ENCODE measurements at places on chromosomes 7 and 10.

DNA sequence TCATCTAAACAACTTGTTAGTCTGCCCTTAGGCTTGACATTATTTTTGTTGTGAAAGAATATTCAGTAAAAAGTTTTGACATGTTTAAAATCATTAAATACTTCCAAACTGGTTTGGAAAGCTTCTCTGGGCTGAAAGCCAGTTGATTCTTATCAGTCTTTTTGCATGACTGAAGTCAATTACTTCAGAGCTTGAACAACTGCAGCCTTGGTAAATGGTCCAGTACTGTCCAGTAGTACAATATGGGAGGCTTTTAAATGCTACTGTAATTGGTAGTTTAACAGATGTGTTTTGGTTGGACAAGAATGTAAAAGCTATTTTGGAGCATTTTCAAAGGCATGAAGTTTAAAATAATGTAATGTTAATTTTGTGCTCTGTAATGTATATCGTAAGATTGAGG lies 103.4 kb downstream of the SDK1 start:
- no peak for DNase-seq

GRCh38 chr7:134935701-134936100 lies 50.6 kb upstream of the AGBL3 start:
- DNase-seq, result no peak

DNA sequence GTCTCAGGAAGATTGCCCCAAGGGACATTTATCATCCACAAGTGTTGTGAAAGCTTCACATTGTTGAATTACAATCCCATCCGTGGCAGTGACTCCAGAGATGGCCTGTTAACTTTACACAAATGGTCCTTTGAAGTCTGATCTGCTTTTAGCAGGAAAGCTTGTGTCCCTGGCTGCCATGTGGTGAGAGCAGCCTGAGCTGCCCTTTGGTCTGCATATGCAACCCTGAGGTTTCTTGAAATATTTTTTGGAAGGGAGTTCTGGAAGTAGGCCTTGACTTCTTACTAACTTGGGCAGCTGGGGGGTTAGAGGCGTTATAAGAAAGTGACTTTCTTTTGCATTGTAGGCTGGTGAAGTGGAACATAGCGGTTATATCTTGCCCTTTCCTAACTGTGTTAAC lies 41.3 kb upstream of the FAM180A start:
- DNase-seq, result no peak

- DNase-seq, result no peak
Measured at GRCh38 chr10:77377034-77377433, 260.6 kb downstream of the KCNMA1 start.

DNA sequence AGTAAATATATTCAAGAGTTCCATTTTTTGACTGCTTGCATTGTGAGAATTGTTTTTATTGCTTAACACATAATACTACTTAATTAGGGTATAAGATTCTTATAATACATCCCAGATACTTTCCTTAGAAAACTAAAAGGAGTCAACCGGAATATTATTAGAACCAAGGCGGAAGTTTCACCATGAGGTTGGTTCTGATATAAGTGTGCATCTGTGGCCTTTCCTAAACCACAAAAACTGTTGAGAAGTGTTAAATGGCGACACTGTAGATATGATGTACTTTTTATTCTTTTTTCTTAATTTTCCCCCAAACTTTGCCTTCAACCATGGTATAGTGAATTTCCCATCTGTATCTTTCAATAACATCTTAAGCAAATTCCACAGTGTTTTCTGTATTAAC lies 32.3 kb upstream of the INHBA start:
- DNase-seq, result no peak

GRCh38 chr7:27655184-27655583 lies 7.5 kb downstream of the HIBADH start:
- no peak for DNase-seq

DNA sequence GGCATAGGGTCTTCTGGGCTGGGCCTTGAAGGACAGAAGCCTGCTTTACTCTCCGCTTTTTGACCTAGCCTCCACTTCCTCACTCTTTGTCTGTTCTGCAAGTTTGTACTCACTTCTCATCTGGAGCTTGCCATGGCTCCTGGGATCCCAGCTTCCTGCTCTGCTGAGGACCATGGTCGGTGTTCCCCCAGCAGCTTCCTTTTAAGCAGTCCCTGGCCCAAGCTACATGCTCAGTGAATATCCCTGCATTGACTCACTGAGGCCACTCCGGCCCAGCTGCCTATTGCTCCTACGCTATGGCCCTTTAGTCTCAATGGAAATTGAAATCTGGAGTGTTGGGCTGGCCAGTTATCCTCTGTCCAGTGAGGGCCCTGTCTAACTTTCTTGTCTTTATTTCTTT lies 427.7 kb downstream of the RPS24 start:
- no peak for DNase-seq

DNA sequence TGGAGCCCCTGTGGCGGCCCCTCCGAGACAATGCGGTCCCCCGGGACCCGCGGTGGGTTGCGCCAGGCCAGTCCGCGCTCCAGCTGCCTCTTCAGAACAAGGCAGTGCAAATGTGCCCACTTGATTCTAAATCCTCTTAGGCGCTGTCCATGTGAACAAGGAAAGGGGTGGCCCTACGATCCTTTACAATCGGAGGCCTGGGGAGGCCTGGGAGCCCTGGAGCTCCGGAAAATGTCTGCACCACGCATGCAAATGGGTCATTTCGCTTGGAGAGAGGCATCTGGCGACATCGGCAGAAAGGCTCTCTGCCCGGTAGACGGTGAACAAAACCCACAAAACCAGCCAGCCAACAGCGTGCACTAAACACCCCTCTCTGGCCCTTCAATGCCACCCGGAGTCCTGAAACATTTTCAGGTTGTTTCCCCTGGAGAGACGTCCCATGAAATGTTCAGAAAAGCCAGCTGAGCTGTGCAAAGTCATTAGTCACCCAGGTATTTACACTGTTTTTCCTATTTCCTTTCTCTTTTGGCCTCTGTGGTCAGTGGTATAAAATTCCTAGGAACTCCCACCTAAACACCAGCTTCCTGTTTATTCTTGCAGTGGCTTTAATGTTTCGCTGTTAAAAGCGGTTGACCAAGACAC lies 102.8 kb upstream of the ZNF438 start:
- no peak for DNase-seq

- DNase-seq, result no peak
Measured at GRCh38 chr7:129569811-129570215, 41.7 kb upstream of the NRF1 start.

DNA sequence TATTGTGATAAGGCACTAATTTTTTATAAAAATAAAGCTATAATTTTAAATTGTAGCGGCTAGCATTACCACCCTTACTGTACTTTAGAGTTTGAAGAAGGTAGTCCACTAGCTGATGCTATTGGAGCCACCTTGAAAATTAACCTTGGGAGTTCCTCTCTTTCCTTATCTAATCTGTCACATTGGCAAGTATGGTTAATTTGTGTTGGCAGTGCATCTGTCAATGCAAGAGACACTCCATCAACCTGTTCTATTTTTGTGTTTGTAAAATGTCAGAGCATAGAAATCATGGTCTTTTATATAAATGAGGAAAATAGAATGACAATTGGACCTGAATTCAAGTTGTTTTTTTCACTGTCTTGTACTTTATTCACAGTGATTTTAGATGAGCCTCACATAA lies 20.5 kb downstream of the GLCCI1 start:
- no peak for DNase-seq
